Stimulated activated CD4-positive, alpha-beta T cell treated with anti-CD3 and anti-CD28 coated beads, Interleukin-4, amount 100 ng/mL, for 1 hour (primary cell): ENCODE measurements at places on chromosomes 13 and 19.

DNA sequence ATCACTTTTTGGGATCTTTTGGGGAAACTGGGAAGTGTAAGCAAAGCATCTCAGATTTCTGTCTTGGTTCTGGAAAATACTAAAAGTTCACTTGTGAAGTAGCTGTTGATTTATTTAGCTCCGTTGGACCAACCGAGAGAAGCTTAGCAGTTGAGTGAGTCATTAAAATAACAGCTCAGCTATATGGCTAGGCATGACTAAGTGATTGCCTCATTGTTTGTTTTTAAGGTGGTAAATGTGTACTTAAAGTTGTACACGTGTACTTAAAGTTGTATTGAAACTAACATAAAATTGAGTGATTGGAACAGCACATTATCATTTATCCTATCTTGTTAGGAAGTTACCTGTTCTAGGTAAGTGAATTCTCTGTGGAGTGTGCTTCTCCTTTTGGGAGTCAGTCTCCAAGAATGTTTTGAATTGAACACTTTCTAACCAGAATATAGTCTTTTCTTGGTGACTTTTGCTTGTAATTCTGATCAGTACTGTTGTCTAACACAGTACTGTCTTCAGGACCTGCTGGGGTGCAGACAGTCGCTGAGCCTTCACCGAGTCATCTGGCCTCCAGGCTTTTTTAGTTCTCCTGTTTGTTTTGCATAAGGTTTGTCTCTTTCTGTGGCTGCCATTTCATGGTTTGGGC, 2.9 kb upstream of the DCUN1D2 start:
- DNase-seq, result no peak

DNA sequence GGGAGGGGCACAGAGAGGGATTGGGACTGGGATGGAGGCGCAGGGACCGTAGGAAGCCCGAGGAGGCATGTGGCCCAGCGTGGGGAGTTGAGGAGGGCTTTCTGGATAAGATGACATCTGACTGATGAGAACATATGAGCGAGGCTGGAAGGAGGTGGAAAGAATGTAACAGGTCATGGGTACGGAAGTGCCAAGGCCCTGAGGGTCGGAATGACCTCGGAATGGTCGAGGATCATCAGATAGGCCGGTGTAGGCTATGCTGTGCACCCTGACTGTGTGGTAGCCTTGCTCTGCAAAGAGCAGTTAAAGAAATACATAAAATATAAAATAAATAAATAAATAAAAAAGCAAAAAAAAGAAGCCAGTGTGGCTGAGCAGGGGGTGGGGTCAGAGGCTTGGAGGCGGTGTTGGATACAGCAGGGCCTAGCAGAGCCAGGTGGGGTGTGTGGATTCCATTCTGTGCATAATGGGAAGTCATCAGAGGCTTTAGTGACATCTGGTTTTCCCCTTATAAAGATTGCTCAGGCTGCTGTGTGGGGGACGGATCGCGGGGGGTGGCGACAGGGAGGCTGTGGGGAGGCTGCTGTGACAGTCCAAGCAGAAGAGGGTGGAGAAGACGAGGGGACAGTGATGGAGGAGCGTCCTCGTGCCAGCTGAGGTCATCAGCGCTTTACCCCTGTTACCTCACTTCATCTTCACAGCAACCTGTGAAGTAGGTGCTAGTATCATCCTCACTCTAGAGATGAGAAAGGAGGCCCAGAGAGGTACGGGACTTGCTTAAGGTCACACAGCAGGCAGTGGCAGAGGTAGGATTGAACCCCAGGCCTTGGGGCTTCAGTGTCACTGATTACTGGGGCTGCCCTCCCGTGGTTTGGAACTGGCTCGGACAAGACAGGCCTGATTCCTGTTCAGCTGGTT, 5.0 kb downstream of the PAK4 start:
- no peak for DNase-seq

DNA sequence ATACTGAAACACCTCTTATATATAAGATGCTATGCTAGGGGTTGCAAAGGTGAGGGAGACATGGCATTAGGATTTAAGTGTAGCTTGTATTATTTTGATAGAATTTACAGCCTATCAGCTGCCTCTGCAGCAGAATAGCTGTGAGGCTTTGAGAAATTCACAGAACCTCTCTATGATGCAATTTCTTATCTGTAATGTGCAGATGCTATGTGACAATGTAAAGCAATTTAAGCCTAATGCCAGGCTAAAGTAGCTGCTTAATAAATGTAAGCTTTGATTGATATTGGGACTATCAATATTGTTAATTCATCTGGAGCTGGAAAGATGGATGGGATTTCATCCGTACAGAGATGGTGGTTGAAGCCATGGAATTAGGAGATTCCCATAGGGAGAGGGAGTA, 1.6 kb downstream of the ADGRE3 start:
- DNase-seq, result no peak

- DNase-seq, result no peak
Observed at GRCh38 chr13:111879719-111880118, 187.2 kb upstream of the SOX1 start.

GRCh38 chr19:40671404-40671803, 19.0 kb downstream of the NUMBL start:
- DNase-seq, result no peak

DNA sequence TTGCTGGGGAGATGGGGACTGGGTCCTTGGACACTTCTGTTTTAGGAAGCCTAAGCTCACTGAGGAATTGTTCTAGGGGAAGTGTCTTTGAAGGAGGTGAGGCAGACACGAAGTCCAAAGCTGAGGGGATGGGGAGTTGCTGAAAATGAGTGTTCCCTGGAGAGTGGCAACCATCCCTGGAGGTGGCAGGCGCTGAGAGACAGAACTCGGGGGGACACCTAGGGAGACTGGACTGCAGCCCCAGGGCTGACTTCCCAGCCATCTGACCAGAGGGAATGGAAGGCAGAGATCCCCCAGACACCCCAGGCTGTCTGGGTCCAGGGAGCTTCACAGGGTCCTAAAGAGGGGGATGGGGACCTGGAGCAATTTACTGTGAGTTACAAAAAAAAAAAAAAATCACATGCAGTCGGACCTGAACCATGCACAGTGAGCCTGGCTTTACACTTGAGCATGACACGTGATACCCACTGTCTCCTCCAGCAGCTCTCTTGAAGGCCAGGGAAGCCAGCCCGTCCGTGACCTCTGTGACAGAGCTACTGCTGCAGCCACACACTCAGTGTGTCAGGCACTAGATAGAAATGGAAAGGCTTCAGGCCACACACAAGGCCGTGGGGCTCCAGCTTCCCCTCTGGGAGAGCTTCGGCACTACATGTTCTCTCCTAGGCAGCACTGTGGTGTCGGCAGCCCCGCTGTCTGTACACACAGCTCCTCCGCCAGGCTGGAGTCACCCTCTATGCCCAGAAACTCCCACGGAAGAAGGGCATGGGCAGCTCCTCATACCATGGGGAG, 77.1 kb upstream of the KCTD15 start:
- no peak for DNase-seq

GRCh38 chr19:11422163-11423065, 3.3 kb upstream of the RGL3 start:
- DNase-seq, result peak; percentile 55

GRCh38 chr13:114320065-114320464, 5.8 kb downstream of the CHAMP1 start:
- no peak for DNase-seq

GRCh38 chr19:15893477-15893876, 4.4 kb downstream of the CYP4F2 start:
- no peak for DNase-seq

DNA sequence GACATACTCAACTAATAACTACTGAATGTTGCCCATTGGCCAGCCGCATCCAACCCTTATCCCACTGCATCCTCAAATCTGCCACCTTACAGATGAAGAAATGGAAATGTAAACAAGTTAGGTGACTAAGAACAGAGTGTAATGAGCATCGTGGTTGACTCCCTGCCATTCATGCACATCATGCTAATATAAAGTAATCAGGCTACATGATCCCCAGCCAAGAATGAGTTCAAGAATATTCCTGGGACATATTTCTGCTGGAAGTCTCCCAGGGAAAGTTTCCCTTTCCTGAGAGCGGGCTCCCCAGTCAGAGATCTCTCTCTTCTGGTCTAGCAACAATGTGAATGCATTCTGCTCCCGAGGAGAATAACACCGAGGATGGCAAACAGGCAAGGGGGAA, 55.9 kb upstream of the SERP2 start:
- no peak for DNase-seq

GRCh38 chr13:23722726-23723453, 152.7 kb downstream of the TNFRSF19 start:
- DNase-seq, result no peak

DNA sequence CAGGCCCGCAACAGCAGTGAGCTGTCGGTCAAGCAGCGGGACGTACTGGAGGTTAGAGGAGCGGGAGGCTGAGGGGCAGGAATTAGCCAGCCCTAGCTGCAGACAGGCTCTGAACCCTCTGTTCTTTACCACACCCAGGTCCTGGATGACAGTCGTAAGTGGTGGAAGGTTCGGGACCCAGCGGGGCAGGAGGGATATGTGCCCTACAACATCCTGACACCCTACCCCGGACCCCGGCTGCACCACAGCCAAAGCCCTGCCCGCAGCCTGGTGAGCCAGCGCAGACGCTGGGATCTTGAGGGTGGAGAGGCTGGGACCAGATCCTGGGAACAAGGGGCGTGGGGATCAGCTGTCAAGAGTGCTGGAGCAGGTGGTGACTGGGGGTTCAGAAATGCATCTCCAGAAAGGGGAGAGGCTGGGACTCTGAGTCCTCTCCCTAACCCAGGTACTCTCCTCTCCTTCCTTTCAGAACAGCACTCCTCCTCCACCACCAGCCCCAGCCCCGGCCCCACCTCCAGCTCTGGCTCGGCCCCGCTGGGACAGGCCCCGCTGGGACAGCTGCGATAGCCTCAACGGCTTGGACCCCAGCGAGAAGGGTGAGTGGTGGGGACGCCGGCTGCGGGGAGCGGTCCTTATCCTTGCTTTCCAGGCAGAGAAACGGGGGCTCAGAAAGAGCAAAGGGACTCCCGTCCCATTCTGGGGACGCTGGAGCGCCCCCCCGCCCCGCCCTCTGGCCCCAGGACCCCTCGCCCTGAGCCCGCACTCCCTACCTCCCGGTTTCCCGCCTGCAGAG, 10.4 kb downstream of the EPS8L1 start:
- DNase-seq, result no peak

GRCh38 chr13:111031531-111031961, 83.6 kb upstream of the ARHGEF7 start:
- DNase-seq, result no peak

DNA sequence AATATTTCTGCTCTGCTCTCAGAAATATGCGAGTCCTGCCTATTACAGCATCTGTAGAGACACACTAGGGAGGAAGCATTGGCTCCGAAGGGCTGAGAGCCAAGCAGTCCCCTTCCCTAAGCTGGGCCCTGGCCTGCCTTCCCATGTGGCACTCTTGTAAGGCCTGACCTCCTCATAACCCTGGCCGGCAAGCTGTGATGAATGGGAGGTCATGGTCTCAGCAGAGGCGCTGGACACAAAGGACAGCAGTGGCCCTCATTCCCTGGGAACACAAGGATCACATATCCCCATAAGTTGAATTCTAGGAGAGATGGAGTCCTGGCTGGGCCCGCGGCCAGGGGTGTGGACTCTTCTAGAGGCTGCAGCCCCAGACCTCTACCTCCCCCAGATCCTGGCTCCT, 483.3 kb downstream of the ZNF536 start:
- DNase-seq, result no peak

- no peak for DNase-seq
Observed at GRCh38 chr13:110246530-110246929, 60.4 kb downstream of the COL4A1 start.

DNA sequence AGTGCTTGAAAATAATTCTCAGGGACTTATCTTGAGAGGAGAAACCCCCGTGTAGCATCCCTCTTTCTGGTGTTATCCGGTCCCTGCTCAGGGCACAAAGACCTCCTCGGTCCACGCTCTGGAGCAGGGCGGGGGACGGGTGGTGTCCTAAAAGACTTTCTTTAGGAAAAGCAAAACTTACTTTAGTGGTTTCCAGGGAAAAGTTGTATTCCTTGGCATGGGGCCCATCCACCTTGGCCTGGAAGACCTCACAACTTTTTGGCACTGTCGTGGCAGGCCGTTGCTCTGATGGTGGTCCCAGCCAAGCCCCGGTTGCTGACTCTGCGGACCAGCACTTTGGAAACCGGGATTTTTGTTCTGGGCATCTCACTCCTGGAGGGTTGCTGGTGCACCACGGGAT, 2.7 kb downstream of the AMER2 start:
- no peak for DNase-seq

DNA sequence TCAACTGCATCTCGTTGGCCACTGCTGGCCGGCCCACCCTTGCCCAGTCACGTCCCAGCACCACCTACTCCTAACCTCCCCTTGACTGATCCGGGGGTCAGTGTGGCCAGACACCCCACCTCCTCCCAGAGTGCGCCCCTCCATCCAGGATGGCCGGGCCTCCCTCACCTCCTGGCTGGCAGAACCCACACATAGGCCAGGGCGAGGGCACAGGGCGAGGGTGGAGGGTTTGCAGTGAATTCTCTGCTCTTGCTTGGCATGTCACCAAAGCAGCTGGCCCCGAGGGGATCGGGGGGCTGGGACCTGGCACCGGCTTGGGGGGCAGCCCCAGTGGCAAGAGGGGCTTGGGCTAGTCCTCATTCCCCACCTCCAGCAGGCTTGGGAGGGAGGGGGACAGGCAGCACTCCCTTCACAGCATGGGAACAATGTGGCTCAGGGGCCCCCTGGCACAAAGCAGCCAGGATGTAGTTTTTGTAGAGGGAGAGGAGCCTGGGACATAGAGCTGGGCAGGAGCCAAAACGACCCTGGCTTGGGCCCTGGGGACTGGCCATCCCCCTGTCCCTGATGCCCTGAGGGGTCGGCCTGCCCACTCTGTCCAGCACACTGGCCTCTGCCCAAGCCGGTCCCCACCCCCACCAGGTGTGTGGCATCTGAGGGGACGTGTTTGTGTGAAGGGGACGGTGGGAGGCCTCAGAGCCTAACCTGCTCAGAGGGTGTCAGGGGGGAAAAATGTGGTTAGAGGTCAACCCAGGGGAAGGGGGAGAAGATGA, 28.5 kb upstream of the ASF1B start:
- no peak for DNase-seq

DNA sequence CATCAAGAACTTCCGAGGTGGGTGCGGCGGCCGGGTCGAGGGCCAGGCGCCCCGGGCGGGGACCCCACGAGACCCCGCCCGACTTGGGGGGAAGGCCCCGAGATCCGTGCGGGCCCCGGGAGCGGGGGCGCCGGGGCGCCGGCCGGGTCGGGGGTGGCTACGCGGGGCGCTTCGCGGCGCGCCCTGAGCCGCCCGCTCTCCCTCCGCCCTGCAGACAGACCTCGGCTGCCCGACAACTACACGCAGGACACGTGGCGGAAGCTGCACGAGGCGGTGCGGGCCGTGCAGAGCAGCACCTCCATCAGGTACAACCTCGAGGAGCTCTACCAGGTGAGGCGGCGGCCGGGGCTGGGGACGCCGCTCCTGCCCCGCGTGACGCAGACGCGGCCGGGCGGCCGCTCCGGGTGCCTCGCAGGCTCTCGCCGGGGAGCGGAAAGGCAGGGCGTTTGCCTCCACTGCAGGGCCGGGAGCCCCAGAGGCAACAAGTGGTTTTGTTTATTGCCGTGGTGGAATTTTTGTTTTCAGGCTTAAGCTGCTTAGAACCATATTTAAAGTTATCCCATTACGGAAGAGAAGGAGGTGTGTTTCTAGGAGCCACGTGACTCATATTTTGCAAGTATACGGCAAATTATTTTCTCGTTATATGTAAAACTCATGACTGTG, 477 bp downstream of the CUL4A start:
- peak; percentile 68 for DNase-seq
